ENCODE measurements at places on chromosomes 11 and 22.

DNA sequence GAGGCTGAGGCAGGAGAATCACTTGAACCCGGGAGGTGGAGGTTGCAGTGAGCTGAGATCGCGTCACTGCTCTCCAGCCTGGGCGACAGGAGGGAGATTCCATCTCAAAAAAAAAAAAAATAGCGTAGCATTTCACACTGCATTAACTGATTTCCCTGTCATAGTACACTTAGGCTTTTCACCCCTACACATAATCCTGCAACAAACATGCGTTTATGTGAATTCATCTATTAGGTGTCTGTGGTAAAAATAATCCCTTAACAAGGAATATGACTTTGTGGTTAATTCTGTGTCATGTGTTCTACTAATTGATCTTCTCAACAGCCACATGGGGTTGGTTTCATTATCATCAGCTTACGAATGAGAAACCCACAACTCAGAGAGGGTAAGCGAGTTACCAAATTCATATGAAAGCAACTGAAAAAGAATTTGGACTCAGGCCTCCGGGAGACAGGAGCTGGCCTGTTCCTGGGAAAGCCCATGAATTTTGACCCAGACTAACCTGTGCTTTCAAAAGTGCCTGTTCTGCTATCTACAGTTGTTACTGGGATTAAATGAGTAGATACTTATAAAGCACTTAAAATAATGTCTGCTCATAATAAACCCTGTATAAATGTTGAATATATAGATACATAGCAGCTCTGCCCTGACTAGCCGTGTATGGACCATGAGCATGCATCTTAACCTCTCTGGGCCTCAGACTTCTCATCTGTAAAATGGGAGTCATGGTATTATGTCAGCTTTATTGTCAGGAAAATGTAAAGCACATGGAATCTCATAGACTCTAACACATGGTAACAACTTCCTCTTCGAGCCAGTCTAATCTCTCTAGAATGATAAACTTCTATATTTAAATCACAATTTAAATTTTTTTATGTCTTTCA lies 36.6 kb downstream of the KCNJ1 start:
- DNase-seq, result no peak

DNA sequence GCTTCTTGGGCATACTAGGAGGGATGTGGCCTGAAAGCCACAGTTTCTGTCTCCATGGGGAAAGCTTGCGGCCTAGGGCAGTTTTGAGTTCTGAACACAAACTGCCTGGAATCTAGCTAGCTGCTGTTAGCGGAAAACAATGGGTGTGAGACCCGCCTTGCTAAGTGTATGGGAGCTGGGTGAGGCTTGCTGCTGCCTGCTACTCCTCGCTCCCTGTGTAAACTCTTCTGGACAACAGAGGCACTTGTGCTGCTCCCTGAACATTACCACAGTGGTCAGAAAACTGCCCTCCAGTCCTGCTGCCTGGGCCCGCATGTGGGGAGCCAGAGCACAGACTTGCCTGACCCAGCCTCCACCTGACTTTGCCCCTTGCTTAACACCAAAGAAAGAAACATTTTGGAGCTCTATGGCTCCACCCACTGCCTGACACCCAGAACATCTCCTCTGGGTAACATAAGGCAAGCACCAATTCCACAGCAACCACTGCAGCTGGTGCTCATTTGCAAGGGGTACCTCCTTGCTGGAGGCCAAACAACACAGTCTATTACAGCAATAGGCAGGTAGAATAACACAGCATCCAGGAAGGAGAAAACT lies 766.3 kb upstream of the RAG2 start:
- no peak for DNase-seq

DNA sequence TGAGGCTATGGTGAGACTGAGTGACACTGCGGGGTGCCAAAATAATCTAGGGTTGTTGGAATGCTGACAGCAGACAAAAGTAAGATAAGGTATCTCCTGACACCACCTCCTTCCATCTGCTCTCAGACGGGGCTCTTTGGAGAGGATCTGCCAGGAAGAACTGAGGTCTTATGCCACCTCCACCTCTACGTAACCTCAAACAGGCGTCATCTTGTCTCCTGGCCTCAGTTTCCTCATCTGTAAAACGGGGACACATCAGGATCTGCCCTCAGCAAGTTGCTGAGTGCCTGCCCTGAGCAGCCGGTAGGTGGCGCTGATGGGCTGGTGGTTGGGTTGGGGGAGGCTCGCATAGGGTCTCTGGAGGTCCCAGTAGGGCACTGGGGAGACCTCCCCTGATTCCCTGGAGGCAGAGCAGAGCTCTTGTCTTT lies 1.7 kb upstream of the MYEOV start:
- no peak for DNase-seq

GRCh38 chr11:67442504-67443404 lies 522 bp downstream of the CORO1B start:
- no peak for DNase-seq

DNA sequence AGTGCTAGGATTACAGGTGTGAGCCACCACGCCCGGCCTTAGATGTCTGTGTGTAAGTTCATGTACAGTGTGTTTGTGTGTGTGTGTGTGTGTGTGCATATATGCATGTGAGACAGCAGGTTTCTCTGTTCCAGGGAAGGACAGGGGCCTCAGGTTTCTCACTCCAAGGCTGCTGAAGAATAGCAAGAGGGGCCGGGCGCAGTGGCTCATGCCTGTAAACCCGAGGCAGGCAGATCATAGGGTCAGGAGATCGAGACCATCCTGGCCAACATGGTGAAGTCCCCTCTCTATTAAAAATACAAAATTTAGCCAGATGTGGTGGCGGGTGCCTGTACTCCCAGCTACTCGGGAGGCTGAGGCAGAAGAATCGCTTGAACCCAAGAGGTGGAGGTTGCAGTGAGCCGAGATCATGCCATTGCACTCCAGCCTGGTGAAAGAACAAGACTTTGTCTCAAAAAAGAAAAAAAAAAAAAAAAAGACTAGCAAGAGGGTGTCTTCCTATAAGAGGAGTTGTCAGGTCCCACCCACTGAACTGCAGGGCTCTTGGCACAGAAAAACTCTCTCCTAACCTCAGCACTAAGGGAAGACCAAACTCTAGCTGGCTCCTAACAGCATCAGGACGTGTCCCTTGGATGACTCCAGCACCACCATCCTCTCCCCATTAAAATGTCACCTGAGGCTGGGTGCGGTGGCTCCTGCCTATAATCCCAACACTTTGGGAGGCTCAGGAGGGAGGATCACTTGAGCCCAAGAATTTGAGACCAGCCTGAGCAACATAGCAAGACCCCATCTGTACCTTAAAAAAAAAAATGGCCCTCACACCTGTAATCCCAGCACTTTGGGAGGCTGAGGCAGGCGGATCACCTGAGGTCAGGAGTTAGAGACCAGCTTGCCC lies 40.0 kb downstream of the TST start:
- no peak for DNase-seq

DNA sequence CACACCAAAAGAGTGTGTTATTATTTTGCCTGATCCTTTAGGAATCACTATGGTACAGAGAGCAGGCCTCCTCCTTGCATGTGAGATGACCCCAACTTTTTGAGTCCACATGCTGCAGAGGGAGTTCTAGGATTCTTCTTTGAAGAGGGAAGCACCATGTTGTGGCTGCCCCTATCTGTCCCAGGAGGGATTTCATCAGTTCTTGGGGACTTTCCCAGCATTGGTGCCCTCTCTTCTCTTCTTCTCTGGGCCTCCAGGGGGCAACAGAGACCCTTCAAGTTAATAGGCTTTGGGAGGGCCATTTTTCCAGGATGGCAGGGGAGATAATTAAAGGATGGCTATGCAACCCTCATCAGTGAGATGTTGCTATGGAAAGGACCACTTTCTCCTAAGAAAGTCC lies 3.6 kb downstream of the MMP1 start:
- no peak for DNase-seq

GRCh38 chr11:35178067-35178805 lies 39.3 kb downstream of the CD44 start:
- DNase-seq, result no peak

- no peak for DNase-seq
Measured at GRCh38 chr11:33539751-33540150, 160.9 kb downstream of the C11orf91 start.

- DNase-seq, result no peak
Measured at GRCh38 chr11:48154151-48154550, 62.5 kb upstream of the OR4B1 start.

GRCh38 chr22:35620624-35621251 lies 3.6 kb upstream of the MB start:
- DNase-seq, result no peak

DNA sequence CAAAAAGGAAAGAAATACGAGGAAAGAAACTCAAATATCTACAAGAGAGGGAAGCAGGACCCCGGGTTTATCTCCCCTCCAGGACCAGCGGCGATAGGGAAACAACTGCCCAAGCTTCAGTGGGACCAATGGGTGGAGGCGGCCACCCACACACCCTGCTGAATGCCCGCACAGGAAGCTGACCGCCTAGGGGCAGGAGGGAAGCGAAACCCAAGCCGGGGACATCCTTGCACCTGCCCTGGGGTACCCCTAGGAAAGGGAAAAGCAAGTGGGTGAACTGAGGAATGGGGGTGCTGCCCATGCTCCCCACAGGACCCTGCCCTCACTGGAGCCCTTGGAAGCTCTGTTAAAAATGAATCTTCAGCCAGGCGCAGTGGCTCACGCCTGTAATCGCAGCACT lies 27.6 kb upstream of the HMOX1 start:
- no peak for DNase-seq

GRCh38 chr11:111829185-111829968 lies 42.0 kb downstream of the ALG9 start:
- DNase-seq, result no peak

GRCh38 chr11:107778839-107779517 lies 67.1 kb upstream of the SLN start:
- no peak for DNase-seq

- no peak for DNase-seq
Measured at GRCh38 chr11:2990617-2991451, 1.3 kb downstream of the NAP1L4 start.

DNA sequence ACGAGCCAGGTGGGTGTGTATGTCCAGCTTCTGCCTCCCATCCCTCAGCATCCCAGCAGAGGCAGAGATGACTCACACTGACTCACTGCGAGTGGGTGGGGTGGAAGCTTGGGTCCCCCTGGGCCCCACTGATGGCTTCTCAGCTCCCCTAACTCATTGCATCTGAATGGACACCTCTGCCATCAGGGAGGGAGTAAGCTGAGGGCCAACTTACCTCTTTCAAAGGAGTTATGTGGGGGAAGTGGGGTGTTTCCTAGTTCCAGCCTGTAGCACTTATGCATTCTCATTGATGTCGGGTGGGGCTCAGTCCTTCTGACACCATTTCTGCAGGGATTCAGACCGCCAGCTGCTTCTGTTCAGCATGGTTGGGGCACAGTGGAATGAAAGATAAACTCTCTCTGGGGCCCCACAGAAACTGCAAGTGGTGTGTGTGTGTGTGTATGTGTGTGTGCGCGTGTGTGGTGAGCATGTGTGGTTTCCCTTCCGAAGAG lies 1425.8 kb downstream of the TBC1D22A start:
- no peak for DNase-seq

DNA sequence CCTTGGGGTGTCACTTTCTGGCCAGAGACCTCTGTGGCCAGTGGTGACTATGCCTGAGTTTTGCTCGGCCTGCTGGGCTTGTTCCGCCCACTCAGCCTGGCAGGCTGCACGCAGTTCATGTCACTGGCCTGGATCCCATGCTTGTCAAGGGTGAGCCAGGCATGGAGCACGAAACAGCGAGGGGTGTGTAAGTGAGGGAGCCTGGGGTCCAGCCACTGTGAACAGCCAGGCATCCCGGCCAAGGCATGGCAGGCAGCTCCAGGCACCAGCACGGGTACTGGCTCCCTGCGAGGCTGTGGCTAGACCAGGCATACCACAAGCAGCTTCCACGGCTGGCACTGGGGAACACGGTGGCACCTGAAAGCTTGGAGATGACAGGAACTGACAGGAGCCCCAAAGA lies 214.3 kb downstream of the LRRC4C start:
- no peak for DNase-seq

GRCh38 chr11:73156114-73156513 lies 14.0 kb upstream of the FCHSD2 start:
- DNase-seq, result no peak

GRCh38 chr22:36871669-36872081 lies 10.9 kb downstream of the NCF4 start:
- DNase-seq, result no peak

DNA sequence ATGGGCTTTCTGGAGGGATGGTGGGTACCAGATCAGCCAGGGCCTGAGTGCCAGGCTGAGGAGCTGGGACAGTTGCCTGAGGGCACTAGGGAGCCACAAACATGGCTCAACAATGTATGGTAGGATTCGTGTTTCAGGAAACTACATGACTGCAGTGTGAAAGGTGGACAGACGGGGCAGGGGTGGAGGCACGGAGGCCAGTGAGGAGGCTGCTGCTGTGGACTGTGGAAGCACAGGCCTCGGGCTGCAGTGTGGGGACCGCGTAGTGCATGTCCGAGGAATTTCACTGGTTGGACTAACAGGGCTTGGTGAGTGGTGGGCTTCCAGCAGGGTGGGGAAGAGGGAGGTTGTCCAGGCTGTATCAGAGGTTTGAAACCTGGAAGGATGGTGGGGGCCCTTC lies 7.8 kb downstream of the P2RY2 start:
- DNase-seq, result no peak

- no peak for DNase-seq
Measured at GRCh38 chr11:27520226-27520625, 13.7 kb upstream of the LIN7C start.

DNA sequence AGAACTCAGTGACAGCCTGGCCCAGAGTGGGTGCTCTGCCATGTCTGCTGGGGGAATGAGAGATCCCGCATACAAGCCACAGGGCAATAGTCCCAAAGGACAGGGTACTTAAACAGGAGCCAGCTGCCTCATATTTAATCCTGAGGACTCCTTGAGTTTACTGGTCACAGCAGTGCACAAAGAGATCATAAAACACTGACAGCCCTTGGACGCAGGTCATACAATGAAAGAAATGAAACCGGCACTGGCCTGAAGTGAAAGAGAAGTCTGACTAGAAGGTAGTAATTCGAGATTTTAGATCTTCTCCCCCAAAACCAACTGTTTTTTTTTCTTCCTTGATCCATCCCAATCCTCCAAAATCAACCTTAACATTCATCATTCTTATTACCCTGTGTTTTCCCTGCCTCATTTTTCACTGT lies 299.8 kb upstream of the SYN3 start:
- no peak for DNase-seq

- DNase-seq, result no peak
Measured at GRCh38 chr11:131094827-131095226, 178.5 kb upstream of the SNX19 start.

All from substantia nigra (tissue), 51 donors.